ENCODE measurements at places on chromosomes 4 and X.

- no peak for DNase-seq
Measured at GRCh38 chr4:77721073-77721472, 98.1 kb downstream of the CNOT6L start.

DNA sequence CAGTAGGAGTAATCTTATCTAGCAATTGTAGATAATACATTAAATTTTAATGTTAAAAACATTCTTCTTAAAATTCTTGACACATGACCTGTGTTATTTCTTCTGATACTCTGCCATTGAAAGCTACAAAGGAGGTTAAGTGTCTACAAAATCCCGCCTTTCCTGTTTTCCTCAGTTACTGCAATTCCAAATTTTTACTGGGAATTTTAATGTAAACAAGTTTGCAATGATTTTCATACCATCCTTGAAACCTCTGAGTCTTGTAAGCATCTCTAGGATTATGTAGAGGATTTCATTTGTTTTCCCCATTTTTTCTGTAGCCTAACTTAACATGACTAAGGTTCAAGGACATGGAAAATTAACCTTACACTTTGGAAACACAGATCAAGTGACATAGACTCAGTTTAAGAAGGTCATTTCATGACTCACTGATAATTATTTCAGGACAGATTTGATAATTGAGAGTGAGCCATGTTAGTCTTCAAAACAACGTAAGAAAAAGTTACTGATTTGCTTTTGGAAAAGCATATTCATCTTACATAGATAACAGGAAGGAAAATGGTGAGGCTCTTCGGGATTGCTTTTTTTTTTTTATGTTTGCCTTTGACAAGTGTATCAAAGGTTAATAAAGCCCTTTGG lies 39.6 kb upstream of the PDLIM5 start:
- DNase-seq: no peak

- DNase-seq: no peak
Measured at GRCh38 chrX:72272868-72273267, 4.2 kb downstream of the RPS4X start.

DNA sequence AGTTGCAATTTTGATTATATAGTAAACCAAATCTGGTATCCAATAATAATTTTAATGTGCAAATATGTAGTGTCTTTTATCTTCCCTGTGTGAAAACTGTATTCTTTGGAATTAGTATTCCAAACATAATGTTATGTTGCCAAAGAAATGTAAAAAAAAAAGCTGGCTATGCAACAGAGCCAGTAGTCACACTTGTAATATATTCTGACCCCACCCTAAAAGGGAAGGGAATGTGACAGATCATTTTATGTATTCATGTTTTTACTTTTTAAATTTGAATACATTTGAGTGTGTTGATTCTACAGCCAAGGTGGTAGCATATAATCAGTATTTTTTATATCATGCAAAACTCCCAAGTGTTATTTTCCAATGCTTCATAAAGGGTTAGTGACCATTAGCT lies 27.9 kb upstream of the MCUB start:
- no peak for DNase-seq

- no peak for DNase-seq
Measured at GRCh38 chrX:94942603-94943002, 1268.6 kb downstream of the FAM133A start.
